ENCODE measurements at places on chromosomes 2 and 18.

- no peak for DNase-seq
Observed at GRCh38 chr2:222504719-222505118, 80.4 kb downstream of the SGPP2 start.

- DNase-seq: no peak
Observed at GRCh38 chr2:120896901-120897300, 161.2 kb downstream of the GLI2 start.

DNA sequence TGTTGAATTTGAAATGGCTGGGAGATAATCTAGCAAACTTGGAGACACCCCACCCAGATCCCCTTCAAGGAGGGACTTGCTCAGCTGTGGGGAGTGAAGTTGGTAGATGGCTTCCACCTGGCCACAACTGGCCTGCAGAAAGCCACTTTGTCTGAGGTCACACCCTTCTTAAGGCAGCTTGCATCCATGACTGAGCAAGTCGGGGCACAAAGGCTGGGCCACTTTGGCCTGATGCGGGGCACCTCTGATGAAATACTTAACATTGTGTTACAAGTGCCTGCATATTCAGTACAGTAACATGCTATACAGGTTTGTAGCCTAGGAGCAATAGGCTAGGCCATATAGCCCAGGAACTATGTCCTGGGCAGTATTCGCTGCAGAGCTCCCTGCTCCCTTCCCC is 13.4 kb upstream of the RPL37A start:
- DNase-seq: no peak

DNA sequence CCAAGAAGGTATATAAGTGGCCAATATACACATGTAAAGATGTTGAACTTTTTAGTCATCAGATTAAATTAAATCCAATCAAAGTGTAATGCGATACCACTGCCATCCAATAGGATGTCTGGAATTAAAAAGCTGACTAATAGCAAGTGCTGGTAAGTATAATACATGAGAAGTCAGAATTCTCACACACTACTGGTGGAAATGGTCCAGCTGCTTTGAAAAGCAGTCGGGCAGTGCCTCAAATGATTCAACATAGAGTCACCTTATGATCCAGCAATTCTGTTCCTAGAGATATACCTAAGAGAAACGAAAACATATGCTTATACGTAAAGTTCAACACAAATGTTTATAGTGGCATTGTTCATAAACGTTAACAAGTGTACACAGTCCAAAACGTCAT is 124.1 kb upstream of the MYT1L start:
- no peak for DNase-seq

- DNase-seq: no peak
Observed at GRCh38 chr2:31580321-31581117, at the start of gene SRD5A2. Gene SRD5A2 (minus strand): TSS chr2:31580938. CDS start chr2:31580900, 38 bp downstream.

GRCh38 chr2:169386722-169387121 is 24.4 kb upstream of the LRP2 start:
- DNase-seq: no peak

GRCh38 chr2:5867056-5867455 is 174.9 kb downstream of the SOX11 start:
- DNase-seq: no peak

DNA sequence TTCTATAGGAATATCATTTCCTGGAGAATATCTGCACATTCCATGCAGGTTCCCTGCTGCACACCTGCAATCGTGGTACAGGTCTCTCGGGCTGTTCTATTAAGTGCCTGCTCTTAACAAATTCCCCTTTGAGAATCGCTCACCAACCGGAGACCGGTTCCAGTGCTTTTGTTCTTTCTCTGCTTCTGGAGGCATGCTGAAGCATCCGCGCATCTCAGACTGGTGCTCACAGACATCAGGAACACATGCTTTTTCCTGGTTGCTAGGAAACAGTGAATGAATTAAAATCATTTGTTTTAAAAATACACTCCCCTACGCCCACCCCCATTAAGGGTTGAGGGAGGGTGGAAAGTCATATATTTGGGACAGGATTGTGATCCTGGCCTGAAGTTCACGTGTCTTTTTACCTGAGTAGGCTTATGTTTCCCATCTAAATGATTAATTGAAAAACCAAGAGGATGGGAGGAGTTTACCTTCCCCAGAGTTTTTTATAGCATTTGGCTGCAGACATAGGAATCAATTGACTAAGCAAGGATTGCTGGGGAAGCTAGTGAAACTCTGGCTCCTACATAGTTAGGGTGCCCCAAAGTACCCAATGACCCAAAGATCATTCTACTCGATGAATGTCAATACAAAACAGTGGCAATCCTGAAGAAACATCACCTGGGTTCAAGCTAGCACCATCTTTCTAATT is at the start of gene C2orf80:
C2orf80 (minus strand) TSS at position 221 of the 694 bp plus-strand sequence. CDS start 3,044 bp downstream, outside the sequence.
- DNase-seq: no peak

GRCh38 chr2:63054841-63055225 is 4.2 kb downstream of the OTX1 start:
- DNase-seq: no peak

DNA sequence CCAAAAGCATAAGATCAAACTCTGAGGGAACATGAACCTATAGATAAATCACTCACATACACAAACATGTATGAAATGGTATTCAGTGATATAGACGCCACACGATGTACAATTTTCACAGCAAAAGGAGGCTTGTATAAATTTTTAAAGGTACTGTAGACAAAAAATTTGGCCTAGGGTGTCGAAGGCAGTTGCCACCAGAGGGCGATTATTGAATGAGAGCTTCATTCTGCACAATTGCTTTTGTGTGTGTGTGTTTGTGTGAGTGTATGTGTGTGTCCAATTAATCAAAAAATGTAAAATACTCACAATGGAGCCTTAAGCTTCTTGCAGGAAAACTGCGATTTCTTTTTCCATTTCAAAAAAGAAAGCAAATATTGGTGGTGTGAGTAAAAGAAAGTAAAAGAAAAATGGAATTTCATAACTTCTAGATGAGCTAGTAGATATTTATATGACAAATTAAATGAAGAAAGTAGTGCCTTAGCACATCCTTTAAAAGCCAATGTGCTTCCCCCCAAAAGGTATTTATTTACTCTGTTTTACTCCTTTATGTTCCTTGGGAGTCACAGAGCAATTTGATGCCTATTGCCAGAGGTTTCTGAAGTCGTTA is 800.1 kb downstream of the SATB2 start:
- no peak for DNase-seq

DNA sequence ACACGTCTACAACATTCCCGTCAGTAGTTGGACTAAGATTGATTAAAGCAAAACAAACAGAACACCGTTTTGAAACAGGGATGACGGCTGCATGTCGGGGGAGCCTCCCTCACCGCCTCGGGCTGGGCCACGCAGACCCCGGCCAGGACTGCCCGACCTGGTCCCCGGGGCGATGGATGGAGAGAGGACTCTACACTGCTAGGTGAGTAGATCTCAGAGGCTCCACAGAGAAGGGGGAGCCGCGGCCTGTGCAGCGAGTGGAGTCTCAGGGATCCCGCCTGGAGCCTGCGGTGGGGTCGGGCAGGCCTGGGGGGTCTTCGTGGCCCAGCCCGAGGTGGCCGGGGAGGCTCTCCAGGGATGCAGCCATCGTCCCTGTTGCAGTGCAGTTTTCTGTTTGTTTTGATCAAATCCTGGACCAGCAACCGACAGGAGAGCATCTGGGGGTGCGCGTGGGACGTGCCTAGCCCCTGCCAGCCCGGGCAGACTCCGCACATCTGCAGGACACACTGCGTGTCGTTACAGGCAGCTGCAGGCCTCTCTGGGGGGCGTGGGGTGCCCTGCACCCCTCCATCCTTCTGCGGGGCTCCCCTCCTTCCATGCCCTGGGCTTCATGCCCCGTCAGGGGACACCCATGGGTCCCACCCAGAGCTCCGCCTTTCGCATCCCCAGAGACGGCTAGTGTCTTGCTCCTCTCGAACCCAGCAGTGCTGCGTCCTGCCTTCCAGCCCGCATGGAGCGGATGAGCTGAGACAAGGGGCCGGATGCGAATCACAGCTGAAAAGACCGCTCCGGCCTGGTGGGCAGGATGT is 143.6 kb downstream of the RTP5 start:
- DNase-seq: no peak

GRCh38 chr2:121699421-121700333 is 37.0 kb downstream of the NIFK start:
- peak; percentile 73 for DNase-seq

DNA sequence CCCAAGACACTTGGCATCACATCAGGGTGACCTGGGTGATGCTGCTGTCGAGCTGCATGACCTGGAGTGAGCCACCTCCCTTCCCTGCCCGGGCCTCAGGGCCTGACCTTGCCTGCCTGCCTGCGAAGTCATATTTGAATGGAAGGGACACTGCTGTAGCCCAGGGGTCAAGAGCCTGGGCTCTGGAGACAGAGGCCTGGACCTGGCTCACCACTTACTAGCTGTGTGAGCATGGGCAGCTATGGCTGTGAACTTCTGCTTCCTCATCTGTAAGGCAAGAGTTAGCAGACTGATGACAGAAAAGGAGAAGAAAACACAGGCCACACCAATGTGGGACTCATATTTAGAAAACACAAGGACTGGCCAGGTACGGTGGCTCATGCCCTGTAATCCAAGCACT is 118.7 kb downstream of the ZFP36L2 start:
- no peak for DNase-seq

- DNase-seq: no peak
Observed at GRCh38 chr2:108354136-108354535, 23.6 kb upstream of the SULT1C4 start.

DNA sequence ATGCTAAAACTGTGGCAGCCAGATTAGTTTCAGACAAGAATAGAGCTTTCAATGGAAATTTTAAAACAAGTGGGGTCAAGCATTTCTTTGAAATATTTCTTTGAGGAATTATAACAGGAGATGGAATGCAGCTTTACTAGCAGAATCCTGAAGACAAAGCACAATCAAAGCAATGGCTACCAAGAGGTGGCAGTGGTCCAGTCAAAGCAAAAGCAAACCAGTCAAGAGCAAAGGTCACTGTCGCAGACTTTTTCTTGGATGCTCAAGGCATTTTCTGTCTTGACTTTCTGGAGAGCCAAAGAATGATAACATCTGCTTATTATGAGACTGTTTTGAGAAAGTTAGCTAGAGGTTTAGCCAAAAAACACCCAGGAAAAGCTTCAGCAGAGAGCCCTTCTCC is 351.2 kb upstream of the DLGAP1 start:
- no peak for DNase-seq

GRCh38 chr2:174666845-174667244 is 69.2 kb upstream of the WIPF1 start:
- no peak for DNase-seq

DNA sequence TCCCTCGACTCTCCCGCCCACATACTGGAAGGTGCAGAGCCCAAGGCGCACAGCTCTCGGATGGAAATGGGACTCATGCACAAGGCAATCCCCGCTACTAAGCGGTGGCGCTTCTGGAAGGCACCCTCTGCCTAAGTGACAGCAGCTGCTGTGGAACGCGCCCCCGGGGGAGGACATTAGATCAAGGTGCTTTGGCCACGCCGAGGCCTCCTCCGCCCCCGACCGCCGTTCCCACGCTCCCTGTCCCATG is 202 bp downstream of the MCEE start:
- DNase-seq: no peak

- DNase-seq: no peak
Observed at GRCh38 chr2:72136331-72136730, 11.3 kb downstream of the CYP26B1 start.

- no peak for DNase-seq
Observed at GRCh38 chr18:34115409-34116081, 109.2 kb downstream of the NOL4 start.

- DNase-seq: no peak
Observed at GRCh38 chr2:34907812-34908211, 1308.7 kb upstream of the FAM98A start.

- no peak for DNase-seq
Observed at GRCh38 chr2:122805346-122805745, 1049.9 kb downstream of the TSN start.

GRCh38 chr2:120734930-120735651 is 577 bp upstream of the GLI2 start:
- no peak for DNase-seq

- no peak for DNase-seq
Observed at GRCh38 chr2:224954980-224955379, 87.3 kb downstream of the DOCK10 start.

DNA sequence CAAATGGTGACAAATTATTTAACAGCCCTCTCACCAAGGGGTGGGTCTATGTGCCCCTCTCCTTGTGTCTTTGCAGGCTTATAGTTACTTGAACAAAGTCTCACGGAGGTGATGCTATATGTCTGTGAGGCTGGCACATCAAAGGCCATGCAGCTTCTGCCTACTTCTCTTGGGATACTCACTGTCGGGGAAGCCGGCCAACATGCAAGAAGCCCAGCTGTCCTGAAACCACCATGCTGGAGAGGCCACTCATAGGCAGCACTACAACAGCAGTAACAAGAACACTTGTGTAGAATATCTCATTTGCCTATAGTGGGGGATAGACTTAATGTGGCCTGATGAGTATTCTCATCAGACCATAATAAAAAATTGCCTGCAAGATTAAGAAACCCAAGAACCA is 233.7 kb upstream of the NCKAP5 start:
- DNase-seq: no peak

GRCh38 chr18:77334876-77335275 is 85.2 kb downstream of the GALR1 start:
- DNase-seq: no peak

DNA sequence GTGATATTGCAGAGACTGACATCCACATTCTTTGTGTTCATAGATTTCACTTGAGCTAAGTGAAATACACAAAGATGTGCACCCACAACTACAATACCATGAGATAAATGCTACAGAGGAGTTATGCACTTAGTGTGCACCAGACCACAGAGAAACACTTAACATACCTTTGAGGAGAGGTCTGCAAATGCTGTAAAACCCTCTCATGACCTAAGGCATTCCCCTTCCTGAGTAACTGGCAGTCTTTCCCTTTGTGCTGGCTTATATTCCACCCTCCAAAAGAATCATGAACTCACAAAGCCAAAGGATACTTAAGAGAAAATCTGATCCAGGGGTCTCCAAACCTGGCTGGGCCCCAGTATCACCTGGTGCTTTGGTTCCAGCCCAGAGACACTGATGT is 16.2 kb downstream of the NXPH2 start:
- no peak for DNase-seq

- no peak for DNase-seq
Observed at GRCh38 chr2:39512434-39512935, 75.4 kb upstream of the MAP4K3 start.

DNA sequence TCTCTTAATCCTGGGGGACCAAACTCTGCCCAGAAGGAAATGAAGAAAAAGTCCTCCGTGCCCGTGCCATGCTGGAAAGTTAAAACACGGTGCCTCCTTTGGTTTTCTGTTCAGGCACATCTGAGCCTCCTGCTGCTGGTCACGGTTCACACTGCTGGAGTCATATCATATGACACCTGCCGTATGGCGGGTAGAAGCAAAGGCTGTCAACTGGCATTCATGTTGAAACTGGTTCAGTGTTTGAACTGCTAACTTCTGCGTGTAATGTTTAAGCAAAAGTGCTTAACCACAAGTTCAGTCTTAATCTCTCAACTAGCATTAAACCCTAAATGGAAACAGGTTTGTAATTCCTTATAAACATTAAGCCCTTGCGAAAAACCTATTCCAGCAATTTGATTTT is 3.1 kb downstream of the STK39 start:
- DNase-seq: no peak

GRCh38 chr2:239443666-239444567 is 43.1 kb upstream of the HDAC4 start:
- no peak for DNase-seq

- no peak for DNase-seq
Observed at GRCh38 chr2:165594935-165595255, 125.4 kb downstream of the CSRNP3 start.

Measured in activated CD4-positive, alpha-beta T cell treated with anti-CD3 and anti-CD28 coated beads for 1 hour (primary cell).